ENCODE measurements at places on chromosomes 11 and 22. TPM values are rescaled to one million over a fixed set of nuclear protein-coding genes. Genes with fewer than 3 reads are reported as not detected.

Gene FOLR3
- not detected for total RNA-seq

DNA sequence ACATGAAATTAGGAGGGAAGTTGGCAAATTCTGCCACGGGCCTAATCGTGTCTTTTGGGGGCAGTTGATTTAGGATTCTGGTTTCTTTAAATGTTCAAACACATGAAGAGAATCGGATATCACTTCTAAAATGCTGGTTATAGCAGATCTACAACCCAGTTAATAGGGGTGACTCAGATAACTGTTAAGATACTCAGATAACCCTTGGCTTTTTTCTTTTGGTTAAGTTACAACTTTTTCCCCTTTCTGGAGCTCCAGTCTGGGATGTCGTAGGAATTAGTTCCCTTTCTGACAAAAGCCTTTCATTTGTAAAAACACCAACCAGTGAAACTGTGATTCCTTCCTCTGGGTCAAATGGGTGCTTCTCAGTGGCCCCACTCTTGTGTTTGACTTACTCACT is 976 bp downstream of the DEPDC7 start:
- DNase-seq: no peak

Gene TRIM48
- total RNA-seq: not detected

DNA sequence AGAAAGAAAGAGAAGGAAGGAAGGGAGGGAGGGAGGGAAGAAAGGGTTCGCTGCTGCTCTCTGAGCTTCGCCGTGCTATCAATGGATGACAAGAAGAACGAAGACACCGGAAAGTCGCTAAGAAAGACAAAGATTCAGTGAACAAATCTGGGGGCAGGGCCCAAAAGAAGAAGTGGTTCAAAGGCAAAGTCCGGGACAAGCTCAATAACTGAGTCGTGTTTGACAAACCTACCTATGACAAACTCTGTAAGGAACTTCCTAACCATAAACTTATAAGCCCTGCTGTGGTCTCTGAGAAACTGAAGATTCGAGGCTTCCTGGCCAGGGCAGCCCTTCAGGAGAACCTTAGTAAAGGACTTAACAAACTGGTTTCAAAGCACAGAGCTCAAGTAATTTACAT is 2.9 kb upstream of the TTLL1 start:
- DNase-seq: no peak

Gene GPHA2
- total RNA-seq: not detected

DNA sequence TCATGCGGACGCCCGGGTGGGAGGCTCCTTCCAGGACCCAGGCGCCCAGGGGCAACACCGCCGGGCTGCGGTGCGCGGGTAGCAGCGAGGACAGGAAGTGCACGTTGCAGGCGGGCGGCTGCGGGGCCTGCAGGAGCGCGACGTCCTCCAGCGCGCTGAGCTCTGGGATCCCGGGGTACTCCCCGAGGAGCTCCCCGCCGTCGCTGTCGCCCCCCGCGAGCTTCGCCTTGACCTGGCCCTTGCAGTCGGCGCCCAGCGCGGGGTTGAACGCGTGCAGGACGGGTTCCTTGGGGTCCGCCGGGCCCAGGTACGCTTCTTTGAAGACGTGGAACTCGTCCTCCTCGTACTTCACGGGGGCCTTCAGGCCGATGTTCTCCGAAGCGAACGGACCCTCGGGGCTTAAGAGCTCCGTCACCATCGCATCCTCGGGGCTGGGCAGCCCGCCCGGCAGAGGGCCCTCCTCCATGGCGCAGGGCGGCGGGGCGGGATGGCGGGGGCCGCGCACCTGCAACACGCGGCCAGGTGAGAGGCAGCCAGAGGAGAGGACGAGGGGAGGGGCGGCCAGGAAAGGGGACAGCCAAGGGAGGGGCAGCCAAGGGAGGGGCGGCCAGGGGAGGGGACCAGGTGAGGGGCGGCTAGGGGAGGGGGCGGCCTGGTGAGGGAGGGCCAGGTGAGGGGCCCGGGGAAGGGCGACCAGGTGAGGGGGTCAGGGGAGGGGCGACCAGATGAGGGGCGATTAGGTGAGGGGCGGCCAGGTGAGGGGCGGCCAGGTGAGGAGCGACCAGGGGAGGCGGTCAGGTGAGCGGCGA is 921 bp downstream of the TESMIN start:
- no peak for DNase-seq

Gene AASDHPPT
- 123 TPM for total RNA-seq

DNA sequence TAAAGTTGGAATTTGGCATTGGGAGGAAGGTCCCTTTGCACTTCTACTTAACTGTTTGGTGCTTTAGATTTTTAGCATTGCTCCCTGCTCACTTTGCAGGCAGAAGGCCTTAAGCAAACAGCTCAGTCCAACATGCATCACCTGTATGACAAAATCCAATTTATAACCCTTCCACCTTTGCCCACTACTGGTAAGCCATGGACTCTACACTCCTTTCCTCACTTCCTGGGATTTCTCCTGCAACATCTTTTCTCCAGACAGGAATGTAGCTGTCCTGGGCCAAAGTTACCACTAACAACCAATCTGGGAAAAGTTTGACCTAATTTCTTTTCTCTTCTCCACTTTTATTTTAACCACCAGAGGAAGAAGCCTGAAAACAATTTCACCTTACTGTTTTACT is 1.8 kb upstream of the OR2D2 start:
- DNase-seq: no peak

Gene OSM
- total RNA-seq: 0.27 TPM

- DNase-seq: no peak
These were observed 2.4 kb upstream of the TRIM68 start for GRCh38 chr11:4610258-4610935.

DNA sequence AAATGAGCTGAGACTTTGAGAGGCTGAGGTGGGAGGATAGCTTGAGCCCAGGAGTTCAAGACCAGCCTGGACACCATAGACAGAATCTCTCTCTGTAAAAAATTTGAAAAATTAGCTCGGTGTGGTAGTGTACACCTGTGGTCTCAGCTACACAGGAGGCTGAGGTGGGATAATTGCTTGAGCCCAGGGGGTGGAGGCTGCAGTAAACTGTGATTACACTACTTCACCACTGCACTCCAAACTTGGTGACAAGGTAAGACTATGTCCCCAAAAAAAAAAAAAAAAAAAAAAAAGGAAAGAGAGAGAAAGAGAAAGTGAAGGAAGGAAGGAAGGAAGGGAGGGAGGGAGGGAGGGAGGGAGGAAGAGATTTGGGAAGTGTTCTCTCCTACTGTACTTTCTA is 25.3 kb downstream of the RRP8 start:
- DNase-seq: no peak

Gene SPDYC
- not detected for total RNA-seq

DNA sequence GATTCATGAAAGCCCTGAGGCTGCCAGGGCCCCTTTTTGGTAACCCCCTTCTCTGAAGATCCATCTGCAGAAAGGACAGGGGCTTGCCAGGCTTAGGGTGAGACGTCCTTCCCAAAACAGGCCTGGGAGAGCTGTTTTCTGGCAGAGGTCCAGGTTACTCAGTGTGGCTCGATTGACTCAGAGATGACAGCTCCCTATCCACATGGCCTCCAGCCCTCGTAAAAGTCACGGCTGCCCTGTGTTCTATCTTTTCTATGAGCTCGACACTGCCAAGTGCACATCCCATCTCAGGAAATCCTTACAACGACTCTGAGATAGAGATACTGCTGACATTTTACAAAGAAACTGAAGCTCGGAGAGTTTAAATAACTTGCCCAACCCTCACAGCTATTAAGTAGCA is 20.4 kb downstream of the ADAMTS8 start:
- no peak for DNase-seq

Gene C22orf15
- not detected for total RNA-seq

GRCh38 chr11:125289419-125290098 is 125.0 kb downstream of the PKNOX2 start:
- DNase-seq: no peak

DNA sequence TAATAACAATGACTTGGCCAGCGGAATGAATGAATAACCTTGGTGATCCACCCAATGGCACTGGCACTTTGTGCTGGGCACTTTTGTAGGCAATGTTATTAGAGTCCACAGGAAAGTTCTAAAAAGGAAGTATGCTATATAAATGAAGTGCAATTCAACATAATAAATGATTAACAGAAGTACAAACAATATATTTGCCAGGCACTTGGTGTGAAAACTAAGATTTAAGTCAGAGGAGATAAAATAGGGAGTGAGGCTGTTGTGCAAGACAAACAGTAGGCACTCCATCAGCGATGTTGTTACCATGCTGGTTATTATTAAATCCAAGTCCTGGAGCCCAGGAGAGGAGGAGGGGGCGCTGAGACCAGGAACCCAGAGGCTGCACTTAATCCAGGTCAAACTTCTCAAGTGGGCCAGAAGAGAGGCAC is 173.8 kb downstream of the LARGE1 start:
- no peak for DNase-seq

DNA sequence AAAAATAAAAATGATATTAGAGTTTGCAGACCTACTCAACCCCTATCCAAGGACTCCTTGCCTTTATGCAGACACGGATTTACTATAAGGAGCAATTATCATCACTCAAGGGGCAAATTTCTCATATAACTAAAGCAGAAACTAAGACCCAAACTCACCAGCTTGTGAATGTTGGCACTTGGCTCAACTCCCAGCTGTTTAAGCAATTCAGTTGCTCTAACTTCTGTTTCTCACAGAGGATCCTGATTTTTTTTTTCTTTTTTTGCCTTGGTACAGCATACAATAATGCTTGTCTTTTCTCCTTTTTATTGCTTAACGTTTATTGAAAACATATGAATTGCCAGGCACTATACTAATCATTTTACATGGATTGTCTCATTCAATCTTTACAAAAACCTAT is 9.6 kb upstream of the CBLIF start:
- no peak for DNase-seq

DNA sequence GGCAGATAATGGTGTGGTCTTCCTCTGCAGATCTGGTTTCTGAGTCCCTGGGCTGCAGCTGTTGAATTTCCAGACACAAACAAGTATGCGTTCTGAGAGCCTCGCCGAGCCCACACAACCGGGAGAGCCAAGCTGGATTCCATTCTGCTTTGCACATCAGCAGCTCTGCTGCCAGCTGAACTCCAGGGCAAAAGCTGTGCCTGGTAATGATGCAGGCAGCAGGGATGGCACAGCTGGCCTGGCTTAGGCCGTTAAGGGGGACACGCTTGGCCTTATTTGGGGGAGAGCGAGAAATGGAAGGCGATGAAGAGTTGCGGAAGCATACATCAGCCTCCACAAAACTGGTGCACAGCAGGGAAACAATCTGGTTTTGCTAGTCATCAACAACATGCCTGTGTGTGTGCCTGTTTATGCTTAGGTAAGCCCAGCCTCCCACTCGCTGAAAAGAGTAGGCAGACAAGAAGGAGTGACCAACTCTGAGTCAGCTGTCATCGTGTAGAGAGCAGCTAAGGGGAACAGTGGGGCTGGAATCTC is 25.1 kb downstream of the ADAMTS8 start:
- no peak for DNase-seq

- peak; percentile 95 for DNase-seq
These were observed at the start of the genes NUDT22 and TRPT1 for GRCh38 chr11:64225608-64226506. TSS of gene NUDT22 (plus strand) at chr11:64226274. CDS start at chr11:64226653, 379 bp downstream. TSS of gene TRPT1 (minus strand) at chr11:64226186. CDS start at chr11:64225860, 326 bp downstream.

DNA sequence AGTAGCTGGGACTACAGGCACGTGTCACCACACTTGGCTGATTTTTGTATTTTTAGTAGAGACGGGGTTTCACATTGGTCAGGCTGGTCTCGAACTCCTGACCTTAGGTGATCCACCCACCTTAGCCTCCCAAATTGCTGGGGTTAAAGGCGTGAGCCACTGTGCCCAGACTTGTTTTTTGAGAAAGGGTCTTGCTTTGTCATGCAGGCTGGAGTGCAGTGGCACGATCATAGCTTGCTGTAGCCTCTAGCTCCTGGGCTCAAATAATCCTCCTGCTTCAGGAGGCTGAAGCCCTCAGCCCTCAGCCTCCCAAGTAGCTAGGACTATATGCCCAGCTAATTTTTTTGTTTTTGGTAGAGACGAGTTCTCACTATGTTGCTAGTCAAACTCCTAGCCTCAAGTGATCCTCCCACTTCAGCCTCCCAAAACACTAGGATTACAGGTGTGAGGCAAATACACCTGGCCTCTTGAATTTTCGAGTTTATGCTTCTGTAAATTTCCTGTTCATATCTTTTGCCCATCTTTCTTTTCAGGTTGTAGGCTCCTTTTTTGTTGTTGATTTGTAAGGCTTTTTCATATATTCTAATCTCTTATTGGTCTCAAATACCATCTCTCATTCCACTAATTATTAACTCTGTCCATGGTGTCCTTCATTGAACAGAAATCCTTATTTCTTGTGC is 3.4 kb upstream of the RBM4B start:
- no peak for DNase-seq

Gene PLEKHB1
- total RNA-seq: 7.4 TPM

DNA sequence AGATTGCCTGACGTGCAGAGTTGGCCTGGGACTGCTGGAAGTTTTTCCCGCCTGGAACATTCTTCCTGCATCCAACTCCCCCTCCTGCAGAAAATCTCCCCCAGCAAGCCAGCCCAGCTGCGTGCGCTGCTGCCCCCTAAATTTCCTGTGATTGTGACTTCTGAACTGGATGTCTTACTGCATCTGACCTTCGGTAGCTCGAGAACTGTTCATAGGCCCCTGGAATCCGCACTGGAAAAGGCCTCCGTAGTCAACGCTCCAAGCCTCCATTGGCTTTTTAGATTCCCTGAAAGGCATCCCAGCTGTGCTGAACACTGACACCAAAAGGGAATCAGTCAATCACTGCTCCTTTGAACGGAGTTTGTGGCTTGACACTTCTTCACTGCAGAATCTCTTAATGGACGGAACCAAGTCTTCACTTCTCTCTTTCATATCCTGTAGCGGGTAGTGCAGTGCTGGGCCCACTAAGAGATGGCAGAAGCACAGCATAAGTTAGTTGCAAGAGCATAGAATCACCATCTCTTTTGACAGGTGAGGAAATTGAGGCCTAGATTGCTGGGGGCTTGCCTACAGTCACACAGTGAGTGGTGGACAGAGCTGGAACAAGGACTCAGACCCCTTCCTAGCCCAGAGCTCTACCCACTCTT is 14.2 kb upstream of the RASD2 start:
- no peak for DNase-seq
